ENCODE measurements at places on chromosomes 11 and 22. TPM values are rescaled to one million over a fixed set of nuclear protein-coding genes. Genes with fewer than 3 reads are reported as not detected.

The ZNRF3 gene
- total RNA-seq: 2.2 TPM

The VSTM5 gene
- not detected for total RNA-seq

GRCh38 chr11:2950825-2951224 is 21.6 kb upstream of the PHLDA2 start:
- DNase-seq: no peak

The MCAM gene
- 8.0 TPM for total RNA-seq

The OR4A16 gene
- not detected for total RNA-seq

- DNase-seq: no peak
Measured at GRCh38 chr11:22808571-22809197, 20.9 kb downstream of the SVIP start.

- no peak for DNase-seq
Measured at GRCh38 chr22:39363751-39364515, 14.1 kb downstream of the SYNGR1 start.

The RAB3IL1 gene
- 0.52 TPM for total RNA-seq

- peak; percentile 80 for DNase-seq
Measured at GRCh38 chr11:66891851-66892660, 35.2 kb downstream of the LRFN4 start.

DNA sequence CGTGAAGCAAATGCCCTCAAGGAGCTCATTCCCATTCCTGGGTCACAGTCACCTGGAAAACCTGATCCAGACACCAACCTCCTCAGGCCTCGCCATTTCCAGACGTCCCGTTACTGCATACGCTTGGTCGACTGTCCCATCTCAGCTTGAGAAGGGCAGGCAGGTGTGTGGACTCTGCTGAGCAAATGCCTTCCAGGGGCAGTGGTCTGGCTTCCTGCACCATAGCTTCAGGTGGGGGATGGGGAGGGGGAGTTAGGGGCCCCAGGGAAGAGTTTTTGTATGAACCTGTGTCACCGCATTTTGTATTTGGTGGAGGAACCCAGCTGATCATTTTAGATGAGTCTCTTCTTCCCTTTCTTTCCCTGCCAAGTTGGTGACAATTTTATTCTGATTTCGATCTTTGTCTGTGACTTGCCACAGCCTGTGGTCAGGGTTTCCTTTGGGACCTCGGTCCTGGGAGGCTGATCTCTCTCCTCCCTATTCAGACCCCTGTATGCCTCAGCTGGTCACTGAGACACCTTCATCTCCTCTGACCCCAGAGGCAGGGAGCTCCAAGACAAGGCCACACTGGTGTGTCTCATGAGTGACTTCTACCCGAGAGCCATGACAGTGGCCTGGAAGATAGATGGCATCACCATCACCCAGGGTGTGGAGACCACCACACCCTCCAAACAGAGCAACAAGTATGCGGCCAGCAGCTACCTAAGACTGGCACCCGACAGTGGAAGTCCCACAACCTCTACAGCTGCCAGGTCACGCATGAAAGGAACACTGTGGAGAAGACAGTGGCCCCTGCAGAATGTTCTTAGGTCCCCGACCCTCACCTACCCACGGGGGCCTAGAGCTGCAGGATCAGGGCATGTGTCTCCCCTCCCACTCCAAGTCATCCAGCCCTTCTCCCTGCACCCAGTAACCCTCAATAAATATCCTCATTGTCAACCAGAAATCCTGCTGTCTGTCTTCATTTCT is 22.9 kb downstream of the IGLL5 start:
- DNase-seq: no peak

- DNase-seq: no peak
Measured at GRCh38 chr11:8689726-8690255, 7.2 kb downstream of the RPL27A start.

The B4GALNT4 gene
- 5.2 TPM for total RNA-seq

DNA sequence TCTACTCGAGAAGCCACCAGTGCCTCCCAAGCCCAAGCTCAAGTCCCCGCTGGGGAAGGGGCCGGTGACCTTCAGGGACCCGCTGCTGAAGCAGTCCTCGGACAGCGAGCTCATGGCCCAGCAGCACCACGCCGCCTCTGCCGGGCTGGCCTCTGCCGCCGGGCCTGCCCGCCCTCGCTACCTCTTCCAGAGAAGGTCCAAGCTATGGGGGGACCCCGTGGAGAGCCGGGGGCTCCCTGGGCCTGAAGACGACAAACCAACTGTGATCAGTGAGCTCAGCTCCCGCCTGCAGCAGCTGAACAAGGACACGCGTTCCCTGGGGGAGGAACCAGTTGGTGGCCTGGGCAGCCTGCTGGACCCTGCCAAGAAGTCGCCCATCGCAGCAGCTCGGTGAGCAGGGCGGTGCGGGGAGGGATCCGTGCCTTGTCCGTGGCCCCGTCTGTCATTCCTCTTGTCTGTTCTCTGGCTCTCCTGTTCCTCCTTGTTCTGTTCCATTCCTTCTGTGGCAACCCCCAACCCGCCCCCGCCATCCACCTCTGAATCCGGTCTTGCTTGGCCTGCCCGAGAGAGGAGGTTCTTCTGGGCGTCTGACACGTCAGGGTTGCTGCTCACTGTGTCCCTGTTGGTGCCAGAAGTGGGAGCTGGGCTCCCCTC is 15.8 kb upstream of the ACR start:
- DNase-seq: no peak

The MAPK11 gene
- 17.9 TPM for total RNA-seq

GRCh38 chr22:33242078-33242477 is 183.9 kb upstream of the SYN3 start:
- no peak for DNase-seq

The CSNK2A3 gene
- total RNA-seq: 2.5 TPM

- DNase-seq: no peak
Measured at GRCh38 chr11:103875855-103876510, 160.5 kb upstream of the DDI1 start.

The KIAA1671 gene
- 7.4 TPM for total RNA-seq

The GRAMD1B gene
- total RNA-seq: 43.7 TPM

- peak; percentile 3 for DNase-seq
Measured at GRCh38 chr11:2803186-2804091, 82.1 kb downstream of the CDKN1C start.

DNA sequence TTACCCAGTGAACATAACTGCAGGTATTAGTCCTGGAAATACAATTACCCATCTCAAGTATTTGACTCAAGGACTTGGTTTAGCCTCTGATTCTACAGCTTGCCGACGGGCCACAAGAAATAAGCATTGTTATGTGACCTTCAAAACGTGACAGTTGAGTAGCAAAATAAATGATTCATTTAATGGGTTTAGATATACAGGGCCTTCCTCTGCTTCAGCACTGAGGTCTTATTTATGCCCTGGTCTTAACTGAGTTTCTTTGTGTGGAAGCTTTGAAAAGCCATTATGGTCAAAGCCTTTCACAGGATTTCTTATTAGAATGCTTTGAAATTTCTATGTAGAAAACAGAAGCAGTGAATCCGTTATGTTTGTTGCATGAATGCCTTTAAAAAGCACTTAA is 899.2 kb upstream of the API5 start:
- DNase-seq: no peak

DNA sequence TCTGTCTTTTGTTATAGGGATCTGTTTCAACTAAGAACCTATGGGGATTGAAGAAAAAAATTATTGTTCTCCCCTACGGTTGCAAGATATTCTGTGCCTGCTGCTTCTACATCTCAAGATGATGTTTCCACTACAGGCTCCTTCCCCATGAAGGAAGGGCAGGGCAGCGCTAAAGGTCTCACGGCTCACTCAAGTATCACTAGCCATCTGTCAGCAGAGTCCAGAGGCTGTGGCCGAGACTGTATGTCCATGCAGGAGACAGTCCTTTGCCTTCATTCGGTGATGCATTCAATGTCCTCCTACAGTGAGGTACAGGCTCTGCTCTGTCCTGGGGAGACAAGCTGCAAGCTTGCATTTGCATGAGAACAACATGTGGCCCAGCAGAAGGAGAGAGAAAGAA is 518.0 kb downstream of the OPCML start:
- no peak for DNase-seq

The GATD1 gene
- 34.3 TPM for total RNA-seq

GRCh38 chr11:79150966-79151365 is 289.9 kb downstream of the TENM4 start:
- DNase-seq: no peak

Data from activated naive CD4-positive, alpha-beta T cell treated with anti-CD3 and anti-CD28 coated beads for 36 hours (primary cell).